ENCODE measurements at places on chromosomes 7 and 10.

DNA sequence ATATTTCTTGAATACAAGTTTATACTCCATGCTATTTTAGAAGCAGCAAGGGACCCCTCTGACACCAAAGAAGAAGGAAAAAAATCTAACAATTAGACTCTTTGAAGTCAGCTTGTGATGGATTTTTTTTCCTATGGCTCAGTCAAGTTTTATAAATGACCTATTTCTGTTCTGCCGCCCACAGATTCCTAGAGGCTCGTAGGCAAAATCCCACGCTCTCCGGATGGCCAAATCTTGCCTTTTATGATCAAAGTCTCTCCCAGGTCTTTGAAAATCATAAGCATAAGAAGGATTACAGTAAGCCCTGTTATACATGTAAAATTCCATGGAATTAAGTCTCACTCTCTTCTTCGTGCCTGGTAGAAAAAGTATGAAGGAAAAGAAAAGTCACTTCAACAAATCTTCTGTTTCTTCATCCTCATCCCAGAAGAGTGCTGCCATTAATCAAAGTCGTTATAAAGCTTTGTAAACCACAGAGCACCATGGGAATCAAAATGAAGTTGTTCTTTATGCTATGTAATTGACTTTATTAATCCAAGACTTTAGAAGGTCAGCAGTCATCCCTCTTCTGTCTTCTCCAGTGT, 33.1 kb downstream of the ASB13 start:
- DNase-seq: no peak

DNA sequence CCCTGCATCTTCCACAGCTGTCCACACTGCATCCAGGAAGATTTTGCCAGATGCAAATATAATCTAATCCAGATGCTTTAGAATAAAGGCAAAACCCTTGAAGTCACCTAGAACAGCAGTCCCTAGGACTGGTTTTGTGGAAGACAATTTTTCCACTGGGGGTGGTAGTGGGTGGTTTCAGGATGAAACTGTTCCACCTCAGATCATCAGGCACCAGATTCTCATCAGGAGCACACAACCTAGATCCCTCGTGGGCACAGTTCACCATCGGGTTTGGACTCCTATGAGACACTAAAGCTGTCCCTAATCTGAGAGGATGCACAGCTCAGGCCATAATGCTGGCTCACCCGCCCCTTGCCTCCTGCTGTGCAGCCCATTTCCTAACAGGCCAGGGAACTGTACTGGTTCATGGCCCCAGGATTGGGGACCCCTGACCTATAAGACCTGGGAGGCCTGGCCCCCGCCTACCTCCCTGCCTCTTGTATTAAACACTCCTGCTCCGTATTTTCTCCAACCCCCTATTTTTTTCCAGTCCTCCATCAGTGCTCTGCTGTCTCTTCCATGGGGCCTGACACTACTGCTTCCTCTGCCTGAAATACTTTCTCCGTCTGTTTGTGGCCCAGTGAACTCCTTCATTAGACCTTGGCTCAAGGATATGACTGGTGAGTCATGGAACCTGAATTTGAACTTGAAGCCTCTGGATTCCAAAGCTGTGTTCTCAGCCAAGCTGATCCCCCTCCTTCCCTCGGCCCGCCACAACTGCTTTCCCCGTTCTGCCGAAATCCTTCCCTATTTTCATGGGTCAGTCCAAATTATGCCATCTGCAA, 79.9 kb upstream of the RHEB start:
- DNase-seq: no peak

DNA sequence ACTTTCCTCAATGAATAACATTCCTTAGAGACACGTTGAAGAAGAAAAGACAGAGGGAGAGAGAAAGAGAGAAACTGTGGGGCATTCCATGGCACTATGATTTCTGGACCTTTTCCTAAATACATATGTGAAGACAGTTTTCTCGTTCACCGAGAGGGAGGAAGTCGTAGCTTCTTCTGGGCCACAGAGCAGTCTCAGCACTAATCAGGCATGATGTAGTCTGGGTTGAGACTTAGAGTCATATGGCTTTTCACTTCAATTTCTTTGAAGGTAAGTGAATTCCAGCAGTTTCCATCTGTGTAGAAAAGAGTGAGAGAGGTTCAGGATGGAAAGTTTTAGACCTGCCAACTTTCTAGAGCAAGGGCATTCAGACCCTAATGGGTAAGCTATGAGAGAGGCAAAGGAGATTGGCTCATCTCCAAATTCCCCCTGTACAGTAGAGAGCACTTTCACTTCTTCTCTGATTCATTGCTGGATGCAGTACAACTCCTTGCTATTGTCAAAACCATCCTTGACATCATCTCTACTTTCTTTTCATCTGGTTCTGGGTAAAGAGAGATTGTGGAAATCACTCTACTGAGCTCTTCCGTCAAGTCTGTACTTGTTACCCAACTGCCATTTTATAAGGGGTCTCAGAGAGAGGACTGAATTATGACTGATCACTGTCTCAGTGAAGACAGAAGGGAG, 31.5 kb upstream of the OR9A4 start:
- no peak for DNase-seq

- DNase-seq: no peak
Measured at GRCh38 chr10:79244068-79244442, 103.2 kb upstream of the PPIF start.

GRCh38 chr7:92644406-92645113, 54.4 kb upstream of the FAM133B start:
- DNase-seq: no peak

DNA sequence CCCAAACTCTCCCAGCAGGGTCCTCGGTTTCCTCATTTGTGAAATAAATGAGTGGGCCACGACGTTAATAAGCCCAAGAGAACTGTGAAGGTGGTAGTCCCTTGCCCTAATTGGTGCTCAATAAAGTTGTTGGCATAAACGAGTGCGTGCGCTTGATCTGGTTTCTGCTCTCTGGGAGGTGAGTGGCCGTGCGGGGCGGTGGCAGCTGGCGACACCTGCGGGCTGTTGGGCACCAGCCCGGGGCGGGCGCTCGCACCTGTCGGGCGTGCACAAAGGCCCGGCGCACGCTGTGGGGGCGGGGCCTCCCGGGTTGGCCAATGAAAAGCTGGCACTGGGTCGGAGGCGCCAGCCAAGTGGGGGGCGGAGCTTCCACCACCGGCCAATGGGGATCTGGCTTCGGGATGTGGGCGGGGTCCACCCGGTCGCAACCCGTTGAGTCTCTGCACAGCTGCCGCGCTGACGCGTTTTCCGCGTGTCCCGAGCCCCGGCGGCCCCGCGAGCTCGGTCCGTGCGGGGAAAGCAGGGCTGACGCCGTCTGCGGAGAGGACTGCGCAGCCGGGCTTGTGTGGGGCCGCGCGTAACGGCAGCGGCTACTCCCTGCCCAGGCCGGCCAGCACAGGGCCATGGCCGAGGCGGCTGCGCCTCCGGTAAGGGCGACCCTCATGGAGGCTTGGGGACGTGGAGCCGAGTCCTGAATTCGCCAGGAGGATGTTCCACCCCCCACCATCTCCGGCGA, 23.0 kb downstream of the ZNF783 start:
- DNase-seq: peak; percentile 87

DNA sequence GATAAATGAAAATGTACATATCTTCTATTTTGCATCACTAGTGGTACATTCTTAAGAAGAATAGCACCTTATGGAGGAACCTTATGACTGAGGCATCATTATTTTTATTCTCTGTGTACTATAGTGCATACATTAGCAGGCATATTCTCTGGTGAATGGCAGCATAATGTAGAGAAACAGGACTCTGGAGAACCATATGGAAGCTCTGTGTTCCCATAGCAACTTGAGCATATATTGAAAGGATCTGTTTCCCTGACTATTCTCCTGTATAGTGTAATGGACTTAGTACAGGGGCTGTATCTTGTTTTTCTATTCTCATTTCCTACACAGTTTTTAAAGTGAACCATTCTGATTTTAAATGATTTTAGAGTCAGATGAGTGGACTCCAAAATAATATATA, 128.4 kb upstream of the SMIM30 start:
- no peak for DNase-seq

DNA sequence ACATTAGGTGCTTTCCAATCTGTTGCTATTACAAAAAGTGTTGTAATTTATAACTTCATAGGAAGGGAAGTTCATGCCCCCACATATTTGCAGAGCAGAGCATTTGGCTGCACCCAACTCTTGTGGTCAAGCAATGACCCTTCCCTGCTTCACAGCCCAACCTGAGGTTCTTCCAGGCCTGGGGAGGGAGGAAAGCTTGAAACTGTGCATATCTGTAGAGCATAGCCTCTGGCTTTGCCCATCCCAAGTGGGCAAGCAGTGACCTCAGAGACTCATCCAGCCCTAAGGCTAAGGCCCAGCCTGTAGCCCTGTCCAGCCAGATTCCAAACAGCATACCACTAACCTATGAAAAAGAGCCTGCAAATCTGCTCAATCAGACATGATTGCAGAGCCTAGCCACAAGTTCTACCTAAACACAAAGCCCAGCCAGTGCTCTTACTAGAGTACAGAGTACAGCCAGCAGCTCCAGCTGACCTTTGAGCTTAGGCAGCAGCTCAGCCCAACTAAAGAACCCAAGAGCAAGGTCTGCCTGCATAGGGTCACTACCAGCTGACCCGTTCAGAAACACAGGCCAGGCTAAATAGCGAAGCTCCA, 14.4 kb upstream of the GSTK1 start:
- no peak for DNase-seq

GRCh38 chr7:103636153-103636552, 190.1 kb upstream of the SLC26A5 start:
- DNase-seq: no peak

- DNase-seq: no peak
Measured at GRCh38 chr7:92875719-92876118, 39.3 kb upstream of the CDK6 start.

DNA sequence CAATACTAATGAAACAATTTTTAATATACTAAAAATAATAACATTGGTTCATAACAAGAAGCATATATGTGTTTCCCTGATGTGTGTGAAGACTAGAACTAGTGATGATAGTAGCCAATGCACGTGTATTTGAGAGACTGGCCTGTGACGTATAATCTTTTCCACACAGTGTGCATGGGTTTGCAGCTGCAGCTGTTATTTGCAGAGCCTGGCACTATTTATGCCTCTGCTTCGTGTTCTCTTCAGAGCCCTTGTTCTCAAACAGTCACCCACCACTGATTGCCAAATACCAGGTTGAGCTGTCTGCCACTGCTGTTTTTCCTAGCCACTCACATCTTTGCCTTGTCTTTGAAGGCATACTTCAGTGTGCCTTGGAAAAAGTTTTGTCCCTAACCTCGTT, 531.7 kb downstream of the ETV1 start:
- DNase-seq: no peak

DNA sequence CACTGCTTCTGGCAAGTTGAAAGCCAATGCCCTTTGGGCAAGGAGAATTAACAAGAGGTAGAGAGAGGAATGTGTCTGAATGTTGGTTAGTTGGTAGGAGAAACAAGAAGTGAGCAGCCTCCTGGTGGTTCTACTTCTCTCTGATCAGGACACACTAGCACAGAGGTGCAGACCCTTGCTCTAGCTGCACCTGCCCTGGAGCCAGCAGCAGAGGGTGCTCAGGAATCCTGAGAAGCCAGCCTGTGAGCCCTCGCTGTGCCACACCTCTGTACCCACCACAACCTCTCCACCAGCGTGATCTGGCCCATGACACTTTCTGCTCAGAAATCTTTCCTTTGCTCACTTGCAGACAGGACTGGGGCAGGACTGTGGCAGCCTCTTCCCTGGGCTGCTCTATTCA, 364.7 kb downstream of the RPS24 start:
- DNase-seq: no peak

- no peak for DNase-seq
Measured at GRCh38 chr7:42714356-42714755, 197.5 kb downstream of the C7orf25 start.

DNA sequence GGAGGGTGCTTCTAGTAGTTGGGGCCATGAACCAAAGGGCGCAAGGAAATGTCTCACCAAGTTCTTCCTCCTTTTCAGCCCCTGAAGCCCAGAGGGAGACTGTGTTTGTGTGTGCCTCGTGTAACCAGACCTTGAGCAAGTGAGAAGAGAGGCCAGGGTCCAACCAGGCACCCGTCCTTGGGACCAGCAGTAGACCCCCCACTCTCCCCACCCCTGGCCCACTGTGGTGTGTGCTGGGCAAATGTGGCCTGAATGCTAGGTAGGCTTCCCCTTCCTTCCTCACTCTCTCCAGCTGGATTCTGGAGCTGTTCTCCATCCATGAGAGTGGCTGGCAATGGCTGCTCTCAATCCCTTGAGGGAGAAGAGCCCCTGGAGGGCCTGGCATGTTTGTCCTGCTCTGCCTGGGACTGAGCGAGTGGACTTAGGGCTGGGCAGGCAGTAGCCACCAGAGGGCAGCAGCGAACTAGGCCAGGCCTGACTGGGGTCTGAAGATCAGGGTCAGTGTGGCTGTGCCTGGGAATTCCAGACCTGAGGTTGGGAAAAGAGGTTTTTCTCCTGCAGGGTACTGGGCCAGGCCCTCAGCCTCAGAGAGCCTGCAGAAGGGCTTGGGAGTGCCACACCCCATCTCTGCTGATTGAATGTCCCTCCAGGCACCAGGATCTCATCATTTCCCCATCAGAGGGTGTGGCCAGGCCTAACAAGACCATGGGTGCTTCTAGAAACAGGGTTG, 12.5 kb downstream of the SFRP5 start:
- DNase-seq: no peak

GRCh38 chr10:20369863-20370736, 527.0 kb downstream of the NEBL start:
- no peak for DNase-seq

GRCh38 chr7:150977382-150978125, 567 bp downstream of the KCNH2 start:
- no peak for DNase-seq

DNA sequence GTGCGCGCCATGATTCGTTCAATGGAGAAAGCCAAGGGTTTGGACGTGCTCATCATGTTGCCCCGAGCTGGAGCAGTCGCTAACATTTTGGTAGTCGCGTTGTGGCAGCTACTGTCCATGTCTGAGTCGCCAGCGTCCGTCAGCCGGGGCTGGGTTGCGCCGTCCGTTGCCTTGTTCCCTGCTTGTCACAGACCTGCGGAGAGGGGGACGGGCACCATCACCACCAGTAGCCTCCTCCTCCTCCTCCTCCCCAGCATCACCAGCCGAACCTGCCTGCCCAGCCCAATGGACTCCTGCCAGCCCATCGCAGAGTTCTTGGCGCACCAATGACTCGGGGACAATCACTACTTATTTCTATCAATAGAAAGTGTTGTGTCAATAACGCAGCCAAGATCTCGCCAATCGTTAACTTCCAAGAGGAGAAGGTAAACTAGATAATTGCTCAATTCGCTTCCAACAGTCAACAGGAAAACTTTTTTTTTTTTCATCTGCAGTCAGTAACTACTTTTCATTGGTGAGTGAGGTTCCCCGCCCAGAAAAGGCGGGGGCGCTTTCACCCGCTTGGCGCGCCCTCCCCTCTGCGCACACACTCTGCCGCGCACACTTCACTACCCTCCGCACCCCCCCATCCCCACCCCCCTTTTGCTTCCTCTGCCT, at the start of gene FEZF1:
Gene FEZF1, minus strand, starts transcription at position 432 of the 657 bp plus-strand sequence. Its CDS starts 313 bp downstream, at position 119.
- DNase-seq: no peak

DNA sequence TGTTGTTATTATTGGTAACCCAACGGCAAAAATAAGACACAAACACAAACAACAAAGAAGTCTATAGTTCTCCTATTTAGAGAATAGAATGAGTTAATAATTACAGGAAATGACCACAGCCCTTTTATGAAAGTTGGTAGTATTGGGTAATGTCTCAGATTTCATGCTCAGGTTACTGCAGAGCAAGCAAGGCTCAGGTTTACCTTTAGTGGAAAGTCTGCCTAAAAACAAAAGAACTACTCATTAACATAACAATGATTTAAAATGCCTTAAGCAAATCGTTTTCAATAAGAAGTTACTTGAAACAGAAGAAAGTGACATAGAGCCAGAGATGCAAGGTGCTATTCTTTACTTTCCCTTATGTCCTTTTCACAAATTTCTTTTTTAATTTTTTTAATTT, 441.2 kb downstream of the PLXDC2 start:
- DNase-seq: no peak

- DNase-seq: no peak
Measured at GRCh38 chr10:15228426-15228825, 59.9 kb upstream of the NMT2 start.
